ENCODE measurements at places on chromosomes 11 and 22.

DNA sequence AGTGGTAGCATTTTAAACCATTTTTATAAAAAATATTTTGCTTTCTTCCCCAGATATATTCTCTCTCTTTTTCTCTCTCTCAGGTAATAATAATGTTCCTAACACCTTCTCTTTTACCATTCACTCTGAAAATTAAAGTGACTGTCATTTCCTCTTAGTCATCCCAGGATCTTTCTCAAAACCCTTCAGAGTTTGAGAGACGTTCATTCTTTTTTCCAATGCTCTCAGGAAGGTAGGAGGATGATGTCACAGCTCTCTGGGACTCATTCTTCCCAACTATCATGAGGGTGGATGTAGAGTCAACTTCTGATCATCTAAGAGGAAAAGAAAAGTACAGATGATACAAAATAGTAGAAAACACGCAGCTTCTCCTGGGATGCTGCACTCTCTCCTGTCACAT lies 60.2 kb upstream of the CRTAM start:
- no peak for DNase-seq

DNA sequence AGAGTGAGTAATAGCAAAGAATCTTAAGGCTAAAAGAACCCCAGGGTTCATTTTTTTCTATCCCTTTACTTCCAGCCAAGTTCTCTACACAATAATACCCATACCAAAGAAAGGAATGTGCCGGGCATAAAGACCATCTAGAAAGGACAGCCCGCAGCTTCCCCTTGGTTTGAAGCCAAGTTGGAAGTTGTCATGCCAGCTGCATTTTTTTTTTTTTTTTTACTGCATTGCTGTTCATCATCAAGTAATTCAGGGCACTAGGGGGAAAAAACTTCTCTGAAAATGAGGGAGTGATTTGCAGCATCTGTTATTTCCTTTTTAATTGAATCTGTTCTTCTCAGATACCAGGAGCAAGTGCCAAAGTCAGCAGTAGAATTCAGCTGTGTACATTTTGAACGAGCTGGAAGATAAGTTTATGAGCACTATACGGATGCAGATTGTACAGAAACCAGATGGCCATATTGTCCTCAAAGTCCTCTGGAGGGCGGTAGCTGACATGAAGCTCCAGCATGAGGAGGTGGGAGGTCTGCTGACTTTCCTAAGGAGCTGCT lies 56.4 kb downstream of the UBASH3B start:
- DNase-seq: peak; percentile 93

GRCh38 chr11:86491027-86491426 lies 116.3 kb downstream of the CCDC81 start:
- DNase-seq: no peak

DNA sequence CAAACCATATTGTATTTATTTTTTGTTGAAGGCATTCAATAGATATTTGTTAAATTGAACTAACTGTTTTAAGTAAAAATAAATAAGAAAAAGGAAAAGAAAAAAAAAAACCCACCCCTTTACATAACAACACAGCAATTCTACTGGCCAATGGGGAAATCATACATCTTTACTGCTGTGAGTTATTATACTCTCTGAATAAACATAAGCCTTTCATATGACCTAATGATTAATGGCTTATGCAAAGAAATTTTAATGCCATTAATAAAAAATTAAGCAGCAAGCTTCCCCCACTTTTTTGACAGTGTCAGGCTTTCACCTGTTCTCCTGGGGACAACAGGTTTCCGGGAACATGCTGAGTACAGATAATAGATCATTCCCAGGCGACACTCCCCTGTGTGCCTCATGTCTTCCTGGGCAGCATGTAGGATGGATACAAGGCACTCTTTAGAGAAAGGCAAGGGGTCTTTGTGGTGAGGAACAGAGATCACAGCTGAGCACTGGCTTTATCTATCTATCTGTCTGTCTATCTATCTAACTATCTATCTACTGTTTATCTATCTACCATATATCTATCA lies 676.0 kb downstream of the NTM start:
- DNase-seq: no peak

GRCh38 chr22:43901976-43902643 lies 10.3 kb upstream of the PNPLA5 start:
- no peak for DNase-seq

GRCh38 chr11:18669219-18669596 lies 29.4 kb upstream of the TMEM86A start:
- no peak for DNase-seq

DNA sequence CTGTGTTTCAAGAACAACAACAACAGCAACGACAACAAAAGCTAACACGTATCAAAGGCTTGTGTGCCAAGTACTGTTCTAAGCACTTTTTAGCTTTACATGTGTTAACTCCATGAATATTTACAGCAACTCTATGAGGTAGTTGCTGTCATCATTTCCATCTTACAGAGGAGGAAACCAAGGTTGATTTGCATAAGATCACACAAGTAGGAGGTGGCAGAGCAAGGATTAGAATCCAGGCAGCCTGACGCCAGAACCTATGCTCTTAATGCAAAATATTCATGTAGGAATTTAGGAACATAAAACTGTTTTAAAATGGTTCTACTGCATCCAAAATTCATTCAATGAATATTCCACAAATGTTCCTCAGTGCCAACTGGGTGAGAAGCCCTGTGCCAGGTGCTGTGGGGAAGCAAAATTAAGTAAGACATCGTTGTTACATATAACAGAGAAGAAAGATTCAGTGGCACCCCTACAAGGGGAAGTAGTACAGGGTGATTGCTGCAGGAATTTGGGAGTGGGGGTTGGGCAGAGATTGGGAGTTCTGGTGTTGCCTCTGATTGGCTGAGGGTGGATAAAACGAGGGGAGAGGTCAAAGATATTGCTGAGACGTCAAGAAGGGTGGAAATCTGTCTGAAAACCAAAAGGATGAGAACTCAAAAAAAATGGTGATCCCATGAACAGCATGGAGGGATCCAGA lies 86.1 kb upstream of the ARHGAP20 start:
- DNase-seq: no peak

DNA sequence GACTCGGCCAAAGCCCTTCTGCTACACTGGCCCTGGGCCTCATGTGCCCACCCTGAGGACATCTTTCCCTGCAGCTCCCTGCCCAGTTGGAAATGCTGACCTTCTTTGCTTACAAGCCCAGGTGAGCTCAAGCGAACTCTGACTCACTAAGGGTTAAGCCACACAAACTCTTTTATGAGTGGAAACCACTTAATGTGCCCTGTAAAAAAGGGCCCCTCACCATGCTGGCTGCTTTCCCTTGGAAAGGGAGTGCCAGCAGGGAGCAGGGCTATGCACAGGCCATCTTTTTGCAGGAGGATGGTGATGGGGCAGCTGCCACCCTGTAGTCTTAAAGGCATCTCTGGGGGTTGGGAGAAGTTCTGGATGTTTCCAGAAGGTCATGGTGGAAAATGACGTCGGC lies 18.7 kb downstream of the EHF start:
- DNase-seq: no peak

GRCh38 chr11:29331451-29332010 lies 685.3 kb downstream of the KCNA4 start:
- DNase-seq: no peak

GRCh38 chr11:61912991-61913698 lies 4.2 kb downstream of the RAB3IL1 start:
- no peak for DNase-seq

DNA sequence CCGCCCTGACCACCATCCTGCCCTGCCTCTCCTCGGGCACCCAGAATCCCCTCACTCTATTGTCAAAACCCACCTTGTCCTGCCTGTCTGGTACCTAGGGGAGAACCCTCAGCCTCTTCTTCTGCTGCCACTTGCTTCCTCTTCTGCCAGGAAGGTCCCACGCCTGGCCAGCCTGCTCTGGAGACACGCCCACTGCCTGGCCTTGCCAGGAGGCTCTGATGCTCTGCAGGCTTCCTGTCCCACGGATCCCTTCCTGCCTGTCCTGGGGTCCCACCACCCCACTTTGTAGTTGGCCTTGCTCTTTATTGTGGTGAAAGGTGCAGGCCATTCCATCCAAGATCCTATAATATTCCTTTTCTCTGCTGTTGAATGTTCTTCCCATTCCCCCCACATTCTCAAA lies 63.4 kb downstream of the BMAL1 start:
- peak; percentile 39 for DNase-seq

DNA sequence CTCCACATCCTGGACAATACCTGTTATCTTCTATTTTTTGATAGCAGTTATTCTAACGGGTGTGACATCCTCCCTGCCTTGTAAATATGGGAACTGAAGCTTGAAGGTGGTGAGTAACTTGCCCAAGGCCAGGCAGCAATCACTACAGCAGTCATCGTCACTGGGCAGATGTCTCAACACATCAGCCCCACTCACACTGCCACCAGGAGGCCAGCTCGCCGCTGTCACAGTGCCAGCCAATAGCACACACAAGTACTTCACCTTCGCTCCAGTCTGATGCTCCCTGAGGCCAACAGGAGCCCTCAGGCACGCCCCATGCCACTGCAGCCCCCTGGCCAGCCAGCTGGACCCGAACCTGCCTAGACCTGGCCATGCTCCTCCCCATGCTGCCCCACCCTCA lies 4.9 kb upstream of the TTLL1 start:
- no peak for DNase-seq

DNA sequence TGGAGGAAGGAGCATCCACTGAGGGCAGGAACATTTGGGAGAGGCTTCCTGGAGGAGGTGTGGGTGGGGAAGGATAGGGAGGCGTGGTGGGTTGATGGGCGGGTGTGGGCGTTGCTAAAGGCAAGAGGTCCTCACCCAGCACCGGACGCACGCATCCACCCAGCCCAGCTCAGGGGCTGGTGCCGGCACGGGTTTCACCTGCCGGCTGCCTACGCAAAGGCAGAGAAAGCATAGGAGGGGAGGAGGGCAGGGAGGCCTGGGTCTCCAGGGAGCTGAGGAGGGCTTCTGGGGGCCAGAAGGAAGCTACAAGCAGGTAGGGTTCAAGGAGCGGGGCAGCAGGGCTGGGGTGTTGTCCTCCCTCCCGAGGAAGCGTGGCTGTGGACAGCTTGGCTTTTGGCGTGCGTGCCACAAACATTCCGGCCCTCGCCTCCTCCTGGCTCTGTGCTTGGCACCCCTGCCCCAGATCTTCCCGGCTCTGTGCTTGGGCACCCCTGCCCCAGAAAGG lies 7.8 kb downstream of the SSH3 start:
- DNase-seq: no peak

DNA sequence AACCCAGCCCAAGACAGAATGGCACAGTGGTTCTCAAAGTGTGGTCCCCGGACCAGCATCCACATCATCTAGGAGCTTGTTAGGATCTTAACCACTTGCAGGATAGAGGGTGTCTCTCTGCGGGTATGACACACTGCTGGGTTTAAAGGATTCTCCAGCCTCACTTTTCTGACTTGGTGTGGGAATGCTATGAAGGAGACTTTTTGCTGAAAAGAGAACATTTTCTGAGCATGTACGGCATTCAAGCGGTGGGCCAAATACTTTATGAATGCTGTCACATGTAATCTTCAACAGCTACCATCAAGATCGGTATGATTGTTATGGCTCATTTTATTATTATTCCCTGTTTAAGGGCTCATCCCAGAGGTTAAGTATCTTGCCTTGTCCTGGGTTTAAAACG lies 1.8 kb upstream of the CD82 start:
- DNase-seq: no peak

- peak; percentile 78 for DNase-seq
These were observed 10.5 kb downstream of the TOLLIP start for GRCh38 chr11:1298695-1299492.

DNA sequence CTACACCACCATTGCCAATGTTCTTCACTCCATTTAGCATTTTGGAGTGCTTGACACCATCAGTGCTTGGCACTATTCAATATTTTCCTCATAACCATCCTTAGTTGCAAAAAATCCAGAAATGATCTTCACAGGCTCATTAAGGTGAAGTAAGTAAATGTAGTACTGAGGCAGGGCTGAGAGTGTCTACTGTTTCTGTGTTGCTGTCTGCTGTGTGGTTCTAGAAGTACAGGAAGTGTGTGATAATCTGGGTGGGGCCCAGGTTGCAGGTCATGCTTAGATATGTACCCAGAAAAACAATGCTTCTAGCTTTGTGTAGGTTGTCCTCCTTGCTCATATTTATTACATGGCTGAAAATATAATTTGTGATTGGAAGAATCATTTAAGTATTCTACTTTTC lies 411.8 kb upstream of the CCDC179 start:
- no peak for DNase-seq

GRCh38 chr22:34645375-34645774 lies 420.6 kb upstream of the ISX start:
- peak; percentile 28 for DNase-seq

DNA sequence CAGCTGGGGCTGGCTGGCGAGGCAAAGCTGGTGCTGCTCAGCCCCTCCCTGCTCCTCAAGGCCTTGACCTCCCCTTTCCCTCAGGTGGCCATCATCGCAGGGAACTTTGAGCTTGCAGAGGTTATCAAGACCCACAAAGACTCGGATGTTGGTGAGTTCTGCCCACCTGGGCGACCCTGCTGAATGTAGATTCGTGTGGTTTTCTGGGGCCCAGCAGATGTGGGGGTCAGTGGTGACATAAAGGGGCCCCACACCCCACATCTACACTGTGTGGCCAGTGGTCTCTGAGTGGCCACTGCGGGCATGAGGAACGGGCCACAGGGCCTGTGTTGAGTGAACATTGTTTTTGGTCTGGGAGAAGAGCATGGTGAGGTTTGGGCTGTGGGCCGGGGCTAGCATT lies 11.9 kb downstream of the SHANK3 start:
- no peak for DNase-seq

GRCh38 chr22:48624401-48624800 lies 1203.3 kb downstream of the BRD1 start:
- DNase-seq: no peak

- peak; percentile 88 for DNase-seq
These were observed 703 bp downstream of the POGLUT3 start for GRCh38 chr11:108497317-108498045.

- DNase-seq: no peak
These were observed 51.0 kb upstream of the SEPTIN5 start for GRCh38 chr22:19663286-19663815.

DNA sequence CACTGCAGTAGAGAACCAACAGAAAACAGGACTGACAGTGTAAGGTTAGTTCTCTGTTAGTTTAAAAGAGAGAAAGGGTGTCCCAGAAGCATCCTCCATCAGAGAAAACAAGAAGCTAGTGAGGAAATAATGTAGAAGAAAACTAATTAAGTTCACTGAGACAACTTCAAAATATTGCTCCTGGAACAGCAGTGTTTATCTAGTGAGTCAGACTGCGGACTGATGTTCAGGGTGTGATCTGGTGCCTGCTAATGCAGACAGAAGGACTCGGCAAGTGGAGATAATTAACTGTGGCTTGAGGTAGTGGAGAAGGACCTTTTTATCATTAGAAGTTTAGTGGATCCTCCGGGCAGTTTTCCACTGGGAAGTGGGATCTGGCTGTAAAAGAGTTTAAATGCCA lies 55.4 kb downstream of the CDON start:
- DNase-seq: no peak

All from kidney (tissue), 22 donors.